Heart right ventricle (tissue), 16 donors: ENCODE measurements at places on chromosomes 3 and 15. TPM values are rescaled to one million over a fixed set of nuclear protein-coding genes. Genes with fewer than 3 reads are reported as not detected.

DNA sequence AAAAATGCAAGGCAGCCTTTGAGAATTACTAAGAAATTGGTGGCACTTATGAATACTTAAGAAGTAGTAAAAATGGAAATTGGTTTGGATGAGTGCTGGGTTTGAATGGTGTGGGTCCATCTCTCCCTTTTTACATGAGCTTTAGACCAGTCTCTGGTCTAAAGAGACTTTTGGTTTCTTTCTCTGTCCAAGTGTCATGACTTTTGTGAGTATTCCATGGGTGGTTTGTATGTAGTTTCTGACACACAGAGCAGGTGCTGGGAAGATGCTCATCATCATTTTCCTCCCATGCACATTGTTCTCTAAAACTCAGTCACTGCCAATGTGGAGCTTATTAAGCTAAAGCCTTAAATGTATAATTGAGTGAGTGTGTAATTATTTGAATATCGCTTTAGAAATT lies 63.5 kb downstream of the KAT2B start:
- no peak for DNase-seq

The SLITRK3 gene
- total RNA-seq, result not detected

GRCh38 chr3:151328298-151328995 lies 902 bp downstream of the P2RY13 start:
- no peak for DNase-seq

The VPS33B gene
- total RNA-seq, result 5.8 TPM

DNA sequence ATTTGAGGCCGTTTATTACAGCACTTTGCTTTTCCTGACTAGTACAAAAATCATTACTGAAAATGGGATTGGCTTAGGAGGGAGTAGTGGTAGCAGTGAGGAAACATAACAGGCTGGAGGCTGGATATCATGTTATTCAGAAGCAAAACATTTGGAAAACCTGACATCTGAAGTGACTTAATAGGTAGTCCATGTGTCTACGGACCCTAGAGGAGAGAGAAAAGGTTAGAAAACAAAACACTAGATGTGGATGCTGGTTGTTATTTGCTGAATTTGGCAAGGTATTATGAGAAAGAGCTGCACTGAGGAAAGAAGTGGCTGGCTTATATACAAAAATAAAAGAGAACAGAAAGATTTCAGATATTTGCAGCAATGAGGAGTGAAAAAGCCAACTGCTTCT lies 139.9 kb downstream of the MEX3B start:
- DNase-seq, result no peak

The GPR160 gene
- 0.78 TPM for total RNA-seq

The ASB14 gene
- total RNA-seq, result 11.5 TPM

DNA sequence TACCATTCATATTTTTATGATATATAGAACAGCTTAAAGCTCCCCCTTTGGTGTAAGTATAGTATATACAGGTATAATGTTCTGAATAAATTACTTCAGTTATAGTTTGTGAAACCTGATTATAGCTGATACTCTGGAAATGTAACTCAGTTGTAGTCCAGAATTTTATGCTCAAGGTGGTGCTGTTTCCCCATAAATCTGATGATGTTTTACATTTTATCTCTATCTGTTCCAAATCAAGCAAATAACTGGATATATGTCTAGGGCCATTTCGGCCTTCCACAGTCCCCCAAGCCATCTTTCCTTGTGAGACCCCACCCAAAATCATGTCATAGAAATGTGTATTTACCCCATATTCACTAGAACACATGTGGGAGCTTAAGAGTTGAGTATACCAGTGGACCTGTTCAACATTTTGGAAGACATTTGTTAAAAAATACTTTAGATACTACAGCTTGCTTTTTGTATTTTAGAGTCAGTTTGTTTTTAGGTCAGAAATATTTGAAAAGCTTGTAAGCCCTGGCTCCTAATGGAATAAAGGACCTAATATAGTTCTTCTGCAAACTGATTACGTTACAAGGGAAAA lies 107.1 kb downstream of the ATG7 start:
- DNase-seq, result no peak

- no peak for DNase-seq
These were observed 222.9 kb downstream of the DTWD1 start for GRCh38 chr15:49843725-49844124.

DNA sequence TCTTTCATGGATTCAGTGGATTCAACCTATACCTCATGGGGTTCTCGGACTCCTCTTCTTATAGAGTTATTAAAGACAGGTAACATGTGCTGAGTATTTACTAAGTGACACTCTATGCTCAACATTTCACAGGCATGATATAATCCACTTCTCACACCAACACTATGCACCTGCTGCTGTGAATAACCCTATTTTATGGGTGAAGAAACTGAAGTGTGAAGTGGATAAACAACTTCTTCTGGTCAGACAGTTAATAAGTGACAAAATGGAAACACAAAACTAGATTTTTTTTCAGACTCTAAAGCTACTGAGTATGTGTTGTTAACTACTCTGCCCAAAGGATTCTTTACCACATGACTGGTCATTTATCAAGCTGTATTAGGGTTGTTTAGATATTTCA lies 403.5 kb downstream of the DIPK2A start:
- DNase-seq, result no peak

GRCh38 chr3:156461889-156462288 lies 93.0 kb downstream of the SSR3 start:
- no peak for DNase-seq

DNA sequence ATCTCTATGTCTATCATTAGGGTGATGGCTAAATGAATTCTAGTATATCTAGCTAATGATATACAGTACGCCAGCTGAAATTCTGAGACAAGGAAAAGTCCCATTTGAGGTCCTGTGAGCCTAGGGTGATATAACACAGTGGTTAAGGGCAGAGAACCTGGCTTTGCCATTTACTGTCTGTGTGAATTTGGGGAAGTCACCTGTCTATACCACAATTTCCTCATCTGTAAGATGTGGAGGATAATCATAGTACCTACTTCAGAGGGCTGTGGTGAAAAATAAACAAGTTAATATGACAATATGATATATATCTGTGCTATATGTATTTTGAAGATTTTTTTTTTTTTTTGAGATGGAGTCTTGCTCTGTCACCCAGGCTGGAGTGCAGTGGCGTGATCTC lies 9.8 kb upstream of the ANKDD1A start:
- DNase-seq, result no peak

- DNase-seq, result no peak
These were observed 20.3 kb upstream of the RAB6B start for GRCh38 chr3:133915685-133916658.

The RAB8B gene
- total RNA-seq, result 6.8 TPM

GRCh38 chr3:143122089-143122430 lies 2.5 kb downstream of the CHST2 start:
- no peak for DNase-seq

The HGD gene
- total RNA-seq, result not detected

The GOLGA6C gene
- total RNA-seq, result not detected

DNA sequence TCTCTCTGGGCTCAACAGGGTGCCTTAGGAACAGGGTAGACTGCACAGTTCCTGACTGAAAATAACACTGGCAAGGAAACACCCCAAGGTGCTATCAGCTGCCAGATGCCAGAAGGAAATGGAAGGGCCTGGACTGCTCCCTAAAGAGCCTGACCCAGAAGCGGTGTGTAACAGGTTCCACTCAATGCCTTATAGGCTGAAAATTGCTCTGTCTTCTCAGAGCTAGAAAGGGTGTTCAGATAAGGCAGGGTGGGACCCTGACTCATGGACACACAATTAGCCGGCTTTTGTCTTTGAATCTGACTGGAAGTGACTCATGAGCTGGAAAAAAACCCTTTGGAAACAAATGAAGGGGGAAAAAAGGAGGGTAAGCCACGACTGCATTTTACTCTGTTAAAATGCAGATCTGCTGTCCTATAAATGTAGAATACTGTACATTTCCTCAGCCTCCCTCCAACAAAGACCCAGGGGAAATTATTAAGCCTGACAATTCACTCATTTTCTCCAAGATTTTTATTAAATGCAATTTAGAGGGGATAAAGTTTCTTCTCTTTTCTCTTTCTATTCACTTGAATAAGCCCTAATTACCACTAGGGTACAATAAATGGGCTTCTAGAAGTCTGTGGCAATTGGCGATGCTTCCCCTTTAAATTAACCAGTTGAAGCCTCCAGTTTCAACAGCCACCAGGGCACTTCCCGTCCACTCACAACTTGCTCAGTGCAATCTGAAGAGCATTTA lies 160.2 kb upstream of the TBL1XR1 start:
- DNase-seq, result peak; percentile 54

The TAGLN3 gene
- 1.1 TPM for total RNA-seq

The CCR3 gene
- total RNA-seq, result 0.67 TPM

GRCh38 chr3:46681856-46682540 lies 11.5 kb downstream of the ALS2CL start:
- no peak for DNase-seq

GRCh38 chr3:66426135-66426534 lies 74.7 kb downstream of the LRIG1 start:
- no peak for DNase-seq

DNA sequence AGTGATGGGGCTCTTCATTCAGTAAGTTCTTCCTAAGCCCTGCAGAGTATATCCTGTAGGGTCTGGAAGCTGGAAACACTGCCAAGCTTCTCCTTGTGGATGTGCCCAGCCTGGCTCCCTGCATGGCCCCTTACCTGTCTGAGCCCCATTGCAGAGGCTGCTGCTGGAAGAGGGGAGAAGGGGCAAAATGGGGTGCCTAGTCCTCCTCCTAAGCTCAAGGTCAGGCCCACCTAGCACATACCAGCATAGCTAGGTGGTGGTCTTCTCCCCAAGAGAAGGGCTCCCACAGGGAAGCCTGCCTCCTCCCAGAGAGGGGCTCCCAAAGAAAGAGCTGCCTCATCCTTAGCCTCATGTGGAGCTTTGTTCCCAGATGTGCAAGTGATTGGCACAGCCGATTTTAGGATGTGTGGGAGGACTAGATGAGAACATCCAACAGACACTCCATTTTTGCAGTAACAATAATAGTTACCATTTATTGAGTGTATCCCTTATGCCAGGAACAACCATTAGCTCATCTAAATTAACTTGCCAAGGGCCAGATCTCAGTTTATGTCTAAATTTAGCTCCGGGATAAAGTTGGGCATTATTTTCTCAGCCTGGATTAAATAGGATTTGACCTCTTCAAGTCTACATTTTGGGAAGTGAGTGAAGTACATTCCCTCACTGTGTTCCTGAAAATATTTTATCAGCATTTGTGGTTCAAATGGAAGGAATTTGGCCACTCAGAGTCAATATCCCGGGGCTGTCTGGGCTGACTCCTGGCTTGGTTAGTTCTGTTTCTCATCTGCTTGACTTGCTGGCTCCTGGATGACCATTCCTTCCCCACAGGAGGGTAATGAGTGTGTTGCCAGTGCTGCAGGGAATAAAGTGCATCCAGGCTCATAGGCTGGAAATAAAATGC lies 291.1 kb upstream of the ROPN1 start:
- no peak for DNase-seq

GRCh38 chr15:25803036-25803435 lies 60.1 kb downstream of the ATP10A start:
- DNase-seq, result no peak

DNA sequence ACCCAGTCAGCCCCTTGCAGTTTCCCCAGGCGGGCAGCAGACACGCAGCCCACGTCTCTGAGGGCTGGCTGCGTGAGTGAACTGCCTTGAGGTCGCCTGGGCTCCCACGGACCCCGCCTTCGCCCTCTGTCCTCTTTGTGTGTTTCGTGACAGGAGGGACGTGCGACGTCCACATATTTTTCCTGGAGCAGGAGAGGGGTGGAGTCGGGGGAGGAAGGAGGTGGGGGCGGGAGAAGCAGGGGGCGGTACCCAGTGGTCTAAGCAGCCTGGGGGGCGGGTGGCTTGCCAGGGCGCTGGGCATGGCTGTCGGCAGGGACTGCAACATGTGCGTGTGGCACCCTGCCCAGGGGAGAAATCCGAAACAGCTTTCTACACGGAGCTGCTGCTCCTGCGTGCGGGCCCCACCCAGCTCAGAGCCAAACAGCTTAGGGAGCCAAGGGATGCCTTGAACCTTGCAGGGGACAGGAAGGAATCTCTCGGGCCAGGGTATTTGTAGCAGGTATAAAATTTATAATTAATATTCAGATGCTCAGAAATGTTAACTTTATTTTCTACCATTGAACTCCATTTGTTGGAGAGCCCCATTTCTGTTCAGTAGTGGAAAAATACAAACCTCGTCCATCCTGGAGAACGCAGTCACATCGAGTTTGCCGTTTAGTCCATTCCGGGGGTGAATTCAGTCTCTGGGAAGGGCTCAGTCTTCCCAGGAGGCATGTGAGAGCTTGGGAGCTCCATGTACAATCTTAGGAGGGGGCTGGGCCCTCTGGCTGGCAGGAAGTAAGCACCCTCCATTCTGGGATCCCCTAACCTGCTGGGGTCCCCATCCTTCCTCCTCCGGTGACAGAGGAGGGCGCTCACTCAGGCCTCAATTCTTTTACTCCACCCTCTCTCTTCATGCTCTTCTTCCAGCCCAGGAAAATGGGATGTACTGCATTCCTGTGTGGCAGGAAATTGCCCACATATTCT lies 79.1 kb upstream of the MEF2A start:
- DNase-seq, result peak; percentile 86

- DNase-seq, result no peak
These were observed 374.7 kb upstream of the GOLIM4 start for GRCh38 chr3:168470380-168470779.

DNA sequence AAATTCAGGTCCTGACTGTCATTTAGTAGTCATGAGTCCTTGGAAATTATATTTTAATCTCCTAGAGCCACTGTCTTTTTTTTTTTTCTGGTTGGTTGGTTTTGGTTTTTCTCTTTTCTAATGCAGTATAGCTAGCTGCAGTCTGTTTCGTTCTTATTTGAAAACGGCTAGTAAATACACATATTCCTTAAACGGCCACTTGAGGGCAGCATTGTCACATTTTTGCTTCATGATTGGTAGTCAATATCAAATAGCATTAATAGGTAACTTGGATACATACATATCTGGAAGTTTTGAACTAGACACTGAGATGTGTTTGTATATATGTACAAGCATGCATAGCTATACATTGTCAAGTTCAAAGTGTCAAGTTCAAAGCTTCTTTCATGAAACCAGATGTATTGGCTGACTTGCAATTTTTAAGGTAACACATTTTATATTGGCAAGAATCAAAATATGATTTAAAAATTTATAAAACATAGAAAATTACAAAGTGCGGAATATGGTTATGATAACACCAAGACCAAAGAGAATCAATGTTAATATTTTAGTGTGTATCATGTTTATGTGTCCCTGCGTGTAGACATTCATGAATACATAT lies 22.5 kb downstream of the GABRA5 start:
- DNase-seq, result peak; percentile 30

DNA sequence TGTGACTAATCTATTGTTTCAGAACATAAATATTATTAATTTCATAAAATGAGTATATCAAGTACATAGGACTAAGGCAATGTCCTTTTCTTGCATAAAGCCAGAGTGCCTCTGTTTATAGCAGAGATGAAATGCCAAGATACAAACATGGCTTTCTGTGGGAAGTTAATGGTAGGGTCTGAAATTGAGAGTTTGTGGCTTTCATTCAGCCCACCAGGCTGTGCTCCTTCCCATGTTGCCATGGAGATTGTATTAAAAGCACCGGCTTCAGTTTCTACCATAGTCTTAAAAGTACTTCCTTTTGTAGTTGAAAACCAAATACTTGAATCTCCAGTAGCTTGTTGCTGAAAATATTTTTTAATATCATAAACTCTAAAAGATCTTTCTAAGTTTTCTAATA lies 114.0 kb downstream of the LRRC28 start:
- no peak for DNase-seq

The STARD5 gene
- 2.4 TPM for total RNA-seq

- no peak for DNase-seq
These were observed 255.9 kb downstream of the XXYLT1 start for GRCh38 chr3:195015021-195015420.

The GOLIM4 gene
- 65.9 TPM for total RNA-seq

GRCh38 chr3:45874677-45875346 lies 11.5 kb upstream of the CCR9 start:
- no peak for DNase-seq

- peak; percentile 76 for DNase-seq
These were observed at the start of the genes SNRPN and SNURF for GRCh38 chr15:24954783-24955530. Gene SNRPN (plus strand): TSS chr15:24954987. CDS start chr15:24974454, 19,467 bp downstream. Gene SNURF (plus strand): TSS chr15:24954987. CDS start chr15:24955049, 62 bp downstream.
